ENCODE measurements at places on chromosomes 12 and 14.
A peak's percentile ranks its signal among the peaks of the same experiment; 100 is the strongest.

GRCh38 chr14:103186909-103187586 lies 63.8 kb downstream of the TNFAIP2 start:
- no peak for DNase-seq

DNA sequence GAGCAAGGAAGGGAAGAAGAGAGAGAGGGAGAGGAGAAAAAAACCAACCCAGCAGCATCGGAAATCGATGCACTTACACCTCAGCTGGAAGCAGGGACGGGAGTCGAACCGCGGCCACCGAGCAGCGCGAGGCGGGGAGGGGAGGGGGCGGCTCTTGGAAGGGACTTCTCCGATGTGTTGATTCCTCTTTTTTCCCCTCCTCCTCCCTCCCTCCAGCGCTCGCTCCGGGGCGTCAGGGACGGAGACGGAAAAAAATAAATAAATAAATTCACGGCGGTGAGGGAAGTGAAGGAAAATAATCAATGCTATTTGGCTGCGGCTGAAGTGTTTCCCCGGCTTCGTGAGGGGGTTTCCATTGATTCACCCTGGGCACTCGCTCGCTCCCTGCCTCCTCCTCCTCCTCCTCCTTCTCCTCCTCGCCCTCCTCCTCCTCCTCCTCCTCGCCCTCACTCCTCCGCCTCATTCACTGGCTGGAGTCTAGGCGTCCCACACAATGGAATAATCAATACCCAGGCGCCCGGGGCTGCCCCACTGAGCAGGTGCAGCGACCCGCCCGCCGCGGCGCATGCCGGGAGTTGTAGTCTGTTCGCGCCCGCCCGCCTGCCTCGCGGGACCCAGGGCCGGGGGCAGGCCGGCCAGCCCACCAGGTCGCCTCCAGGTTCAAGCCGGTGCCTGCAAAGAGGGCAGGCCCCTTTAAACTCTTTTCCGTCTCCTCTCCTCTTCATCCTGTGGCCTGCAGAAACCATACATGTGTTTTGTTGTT lies at the start of gene ZFHX2:
ZFHX2 (minus strand) TSS at position 500 of the 763 bp plus-strand sequence. CDS start 16,440 bp downstream, outside the sequence.
- DNase-seq, result peak; percentile 71

- DNase-seq, result peak; percentile 100
Observed at GRCh38 chr14:51547260-51547659, 104.5 kb upstream of the FRMD6 start.

DNA sequence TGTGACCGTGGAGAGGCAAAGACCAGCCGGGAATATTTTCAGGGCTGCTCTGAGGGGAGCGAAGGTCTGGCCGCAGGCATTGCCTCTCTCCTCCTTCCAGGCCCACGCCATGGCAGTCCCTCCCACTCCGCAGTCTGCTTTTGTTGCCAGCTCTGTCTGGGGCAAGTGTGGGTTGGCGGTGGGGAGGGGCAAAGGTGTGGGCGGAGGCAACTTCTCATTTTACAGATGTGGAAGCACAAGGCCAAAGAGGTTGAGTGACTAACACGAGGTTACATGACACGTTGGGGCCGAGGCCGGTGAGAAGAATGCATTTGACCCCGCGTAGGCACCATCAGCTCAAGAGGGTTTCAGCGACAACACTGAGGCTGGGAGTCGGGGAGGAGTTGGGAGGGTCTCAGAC lies 6.1 kb upstream of the FAIM2 start:
- DNase-seq, result no peak

GRCh38 chr12:23169696-23170013 lies 544.7 kb downstream of the ETNK1 start:
- DNase-seq, result no peak

DNA sequence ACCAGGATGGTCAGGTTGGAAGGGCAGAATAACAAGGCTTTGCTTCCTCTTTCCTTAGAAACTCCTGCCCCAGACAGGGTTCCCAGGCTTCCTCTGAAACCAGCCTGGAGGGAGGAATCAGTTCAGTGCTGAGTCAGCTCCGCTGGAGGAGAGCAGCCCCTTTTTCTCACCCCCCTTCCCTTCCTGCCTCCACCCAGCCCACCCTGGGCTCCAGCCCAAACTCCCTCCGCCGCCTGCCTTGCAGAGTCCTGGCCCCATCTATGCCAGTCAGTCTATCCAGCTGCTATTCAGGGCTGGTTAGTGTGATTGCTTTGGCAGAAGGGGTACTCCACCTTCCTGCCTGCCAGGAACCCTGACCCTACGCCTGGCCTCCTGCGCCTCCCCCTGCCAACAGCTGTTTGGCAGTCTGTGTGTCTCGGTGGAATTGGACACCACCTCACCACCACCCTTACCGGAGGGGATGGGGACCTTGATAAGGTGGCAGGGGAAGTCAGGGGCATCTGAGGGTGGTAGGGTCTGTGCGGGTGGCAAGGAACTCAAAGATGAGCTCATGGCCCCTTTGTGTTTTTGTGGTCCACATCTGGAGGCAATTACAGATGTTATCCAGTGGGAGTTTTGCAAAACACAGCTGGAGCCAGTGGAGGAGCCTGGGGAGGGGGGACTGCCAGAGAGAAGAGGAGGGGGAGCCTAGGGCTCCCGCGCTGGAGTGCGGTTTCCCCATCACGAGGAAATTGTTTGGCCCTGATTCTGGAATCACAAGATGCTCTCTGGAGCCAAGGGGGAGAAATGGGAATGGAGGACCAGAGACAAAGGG lies 12.2 kb downstream of the MMP14 start:
- peak; percentile 85 for DNase-seq

GRCh38 chr12:65510584-65511050 lies 232.1 kb downstream of the MSRB3 start:
- no peak for DNase-seq

GRCh38 chr12:98126637-98127335 lies 388.6 kb upstream of the TMPO start:
- no peak for DNase-seq

GRCh38 chr12:50918584-50919316 lies 33.6 kb upstream of the HIGD1C start:
- no peak for DNase-seq

GRCh38 chr14:87343652-87344051 lies 649.3 kb downstream of the GALC start:
- no peak for DNase-seq

DNA sequence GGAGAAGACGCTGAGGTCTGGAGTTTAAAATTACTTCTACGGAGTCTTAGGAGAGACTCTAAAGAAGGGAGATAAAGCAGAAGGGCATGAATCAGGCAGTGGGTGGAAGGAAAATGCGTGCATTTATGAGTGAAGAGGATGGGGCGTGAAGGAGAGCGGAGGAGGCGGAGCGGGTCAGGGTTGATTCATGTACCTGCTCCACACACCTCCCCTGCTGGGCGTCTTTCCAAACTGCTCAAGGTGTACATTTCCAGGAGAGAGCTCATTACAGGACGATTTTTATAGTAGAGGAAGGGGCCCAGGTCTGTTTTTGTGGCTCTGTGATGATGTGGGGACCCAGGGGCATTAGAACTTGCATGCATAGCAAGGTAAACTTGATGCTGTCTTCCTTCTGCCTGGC lies 65.0 kb upstream of the ASPG start:
- no peak for DNase-seq

GRCh38 chr14:72613975-72614319 lies 280.0 kb downstream of the DPF3 start:
- no peak for DNase-seq

DNA sequence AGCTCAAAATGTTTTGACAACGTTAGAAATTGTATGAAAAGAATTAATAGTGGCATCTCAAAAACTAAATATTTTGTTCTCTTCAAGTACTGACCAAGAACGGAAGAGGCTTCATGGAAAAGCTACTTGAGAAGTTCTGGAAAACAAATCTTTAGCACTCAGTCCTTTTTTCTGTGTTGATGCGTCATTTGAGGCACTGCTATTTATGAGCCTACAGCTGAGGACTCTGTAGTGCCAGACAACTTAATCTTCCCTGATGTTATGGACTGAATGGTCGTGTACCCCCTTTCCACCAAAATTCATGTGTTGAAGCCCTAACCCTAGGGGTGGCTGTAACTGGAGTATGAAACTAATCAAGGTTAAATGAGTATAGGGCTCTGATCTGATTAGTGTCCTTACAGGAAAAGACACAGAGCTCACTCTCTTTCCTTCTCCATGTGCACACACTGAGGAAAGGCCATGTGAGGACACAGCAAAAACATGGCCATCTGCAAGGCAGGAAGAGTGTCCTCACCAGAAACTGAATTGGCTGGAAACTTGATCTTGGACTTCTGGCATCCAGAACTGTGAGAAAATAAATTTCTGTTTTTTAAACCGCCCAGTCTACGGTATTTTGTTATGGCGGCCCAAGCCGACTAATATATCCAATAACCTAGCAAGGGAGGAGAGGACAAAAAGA lies 337.0 kb upstream of the CLEC14A start:
- DNase-seq, result no peak

GRCh38 chr14:33347796-33348195 lies 409.1 kb downstream of the NPAS3 start:
- DNase-seq, result no peak

GRCh38 chr12:94263011-94263811 lies 114.8 kb downstream of the PLXNC1 start:
- DNase-seq, result peak; percentile 11

DNA sequence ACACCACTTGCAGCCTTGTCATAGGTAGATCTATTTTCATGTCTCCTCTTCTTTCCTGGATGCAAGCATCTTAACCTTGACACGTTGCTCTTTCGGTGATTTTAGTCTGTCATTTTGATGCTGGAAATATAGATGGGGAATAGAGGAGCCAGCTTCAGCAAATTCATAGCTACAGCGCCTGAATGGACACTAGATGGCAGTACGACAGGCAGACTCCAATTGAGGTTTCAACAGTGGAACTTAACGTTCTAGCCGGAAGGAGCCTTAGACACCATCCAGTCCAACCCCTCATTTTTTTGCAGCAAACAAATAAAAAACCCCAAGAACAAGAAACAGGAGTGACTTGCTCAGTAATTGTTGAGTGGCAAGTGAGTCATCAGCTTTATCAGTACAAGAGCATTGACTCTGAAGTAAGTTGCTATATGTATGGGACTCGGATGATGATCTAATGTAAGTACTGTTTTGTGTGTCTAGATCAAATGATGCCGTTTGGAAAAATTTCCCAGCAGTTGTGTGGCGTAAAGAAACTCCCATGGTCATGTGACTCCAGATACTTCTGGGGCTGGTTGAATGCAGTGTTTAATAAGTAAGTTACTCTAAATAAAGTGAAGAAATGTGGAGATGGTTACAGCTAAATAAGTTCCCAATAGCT lies 9.0 kb downstream of the DMAC2L start:
- peak; percentile 93 for DNase-seq

All from fibroblast of skin of back (primary cell).